Stimulated activated CD4-positive, alpha-beta T cell treated with anti-CD3 and anti-CD28 coated beads, Interleukin-1b, Interleukin-23, amount 100 ng/mL, for 48 hours (primary cell): ENCODE measurements at places on chromosomes 3 and 15.

GRCh38 chr15:90836296-90836871 lies 32.0 kb upstream of the FURIN start:
- no peak for DNase-seq

DNA sequence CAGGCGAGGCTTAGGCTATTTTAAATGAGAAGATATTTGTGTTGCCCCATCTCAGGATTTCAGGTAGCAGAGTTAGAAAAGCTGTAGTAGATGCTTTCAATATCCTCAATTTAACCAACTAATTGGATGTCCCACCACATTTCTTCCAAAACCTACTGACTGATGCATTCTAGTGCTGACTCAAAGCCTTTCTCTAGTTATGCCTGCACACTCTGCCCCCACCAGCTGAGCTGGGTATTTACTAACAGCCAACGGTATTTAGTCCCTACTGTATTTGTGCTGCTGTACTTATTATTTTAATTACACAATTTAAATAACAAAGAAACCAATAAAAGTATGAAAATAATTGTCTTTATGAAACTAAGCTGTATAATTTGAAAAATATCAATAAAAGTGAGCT lies 139.5 kb downstream of the OSBPL10 start:
- no peak for DNase-seq

- DNase-seq, result no peak
Observed at GRCh38 chr3:191262650-191263049, 63.6 kb downstream of the OSTN start.

DNA sequence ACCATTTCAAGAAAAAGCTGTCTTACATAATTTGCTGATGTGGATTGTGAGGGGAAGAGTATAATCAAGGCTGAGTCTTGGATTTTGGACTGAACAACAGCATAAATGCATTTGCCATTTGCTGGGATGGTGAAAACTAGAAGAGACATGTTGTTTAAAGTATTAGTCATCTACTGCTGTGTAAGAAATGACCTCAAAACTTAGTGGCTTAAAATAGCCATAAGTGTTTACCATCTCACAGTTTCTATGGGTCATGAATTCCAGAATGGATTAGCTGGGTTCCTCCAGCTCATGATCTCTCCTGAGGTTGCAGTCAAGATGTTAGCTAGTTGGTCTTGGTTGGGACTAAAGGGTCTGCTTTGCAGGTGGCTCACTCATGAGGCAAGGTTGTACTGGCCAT lies 66.2 kb downstream of the SCN11A start:
- DNase-seq, result no peak

GRCh38 chr3:12468757-12469156 lies 15.5 kb upstream of the TSEN2 start:
- no peak for DNase-seq

DNA sequence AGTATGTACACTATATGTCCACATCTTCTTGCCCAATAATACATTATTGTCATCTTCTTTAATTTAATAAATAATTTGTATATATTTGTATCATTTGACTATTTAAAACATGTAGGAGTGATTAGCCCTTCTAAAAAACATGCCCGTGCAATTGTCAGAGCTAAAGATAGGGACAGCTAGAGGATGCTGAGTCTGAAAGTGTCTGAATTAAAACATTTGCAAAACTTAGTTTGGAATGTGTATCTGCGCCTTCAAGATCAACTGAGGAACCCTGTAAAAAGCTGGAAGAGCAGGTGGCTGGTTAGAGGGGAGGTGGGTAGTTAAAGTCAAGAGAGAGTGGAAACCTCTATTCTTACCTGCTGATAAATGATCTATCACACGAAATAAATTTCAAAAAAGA lies 4.7 kb downstream of the SLITRK3 start:
- no peak for DNase-seq

DNA sequence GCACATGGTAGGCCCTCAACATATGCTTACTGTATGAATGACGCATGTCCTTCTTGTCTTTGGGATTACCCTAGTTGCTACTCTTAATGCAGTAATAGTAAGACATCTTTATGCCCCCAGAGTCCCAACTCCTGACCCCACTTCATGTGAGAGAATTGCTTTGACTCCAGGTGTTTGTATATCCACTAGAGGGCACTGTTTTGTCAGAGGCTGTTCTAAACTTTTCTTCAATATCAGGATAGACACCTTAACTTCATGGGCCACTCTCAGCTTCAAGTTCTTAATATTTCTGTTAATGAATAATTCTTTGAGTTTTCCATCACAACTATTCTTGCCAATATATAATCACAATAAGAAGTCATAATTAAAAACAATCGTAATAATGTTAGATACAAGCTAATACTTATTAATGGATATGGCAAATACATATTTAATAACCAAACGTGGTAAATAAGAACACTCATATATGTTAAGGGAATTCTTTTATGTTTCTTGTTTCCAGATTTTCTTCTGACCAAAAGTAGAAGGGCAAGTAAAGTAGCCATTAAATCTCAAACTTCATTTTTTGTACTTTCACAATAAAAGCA lies 337.2 kb upstream of the DNAJC19 start:
- DNase-seq, result no peak

DNA sequence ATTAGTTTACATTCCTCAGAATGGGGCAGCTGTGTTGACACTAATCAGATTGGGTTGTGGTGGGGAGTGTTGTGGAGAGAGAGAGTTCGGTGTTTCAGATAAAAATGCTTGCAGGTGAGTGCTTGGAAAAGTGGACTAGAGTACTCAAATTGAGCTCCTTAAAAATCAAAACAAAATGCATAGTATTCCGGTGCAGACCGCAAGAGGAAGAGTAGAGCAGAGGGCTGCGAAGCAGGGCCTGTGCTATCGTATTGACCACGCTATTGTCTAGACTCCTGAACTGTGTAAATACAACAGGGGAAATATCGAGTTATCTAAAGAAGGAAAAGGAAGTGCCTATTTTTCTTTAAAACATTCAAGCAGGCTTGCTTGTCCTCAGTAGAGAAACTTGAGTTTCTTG lies 159.5 kb downstream of the TP63 start:
- DNase-seq, result no peak

DNA sequence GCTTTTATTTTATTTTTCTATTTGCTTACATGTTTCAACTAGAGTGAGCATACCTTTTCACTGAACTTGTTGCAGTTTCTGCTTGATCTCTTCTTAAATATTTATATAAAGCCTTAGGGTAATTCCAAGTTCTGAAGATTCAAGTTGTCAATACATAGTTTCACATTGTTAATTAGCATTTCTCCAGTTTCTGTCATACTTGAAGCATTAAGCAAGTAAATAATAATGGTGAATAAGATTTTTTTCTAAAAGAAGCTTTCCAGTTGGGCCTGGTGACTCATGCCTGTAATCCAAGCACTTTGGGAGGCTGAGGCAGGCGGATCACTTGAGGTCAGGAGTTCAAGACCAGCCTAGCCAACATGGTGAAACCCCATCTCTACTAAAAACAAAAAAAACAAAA lies 53.9 kb downstream of the CALML4 start:
- no peak for DNase-seq

- peak; percentile 10 for DNase-seq
Observed at GRCh38 chr3:127217596-127218453, 24.9 kb downstream of the PRR23E start.

GRCh38 chr15:77454265-77454664 lies 33.6 kb downstream of the HMG20A start:
- no peak for DNase-seq

- no peak for DNase-seq
Observed at GRCh38 chr15:31379042-31379441, 52.4 kb downstream of the KLF13 start.

DNA sequence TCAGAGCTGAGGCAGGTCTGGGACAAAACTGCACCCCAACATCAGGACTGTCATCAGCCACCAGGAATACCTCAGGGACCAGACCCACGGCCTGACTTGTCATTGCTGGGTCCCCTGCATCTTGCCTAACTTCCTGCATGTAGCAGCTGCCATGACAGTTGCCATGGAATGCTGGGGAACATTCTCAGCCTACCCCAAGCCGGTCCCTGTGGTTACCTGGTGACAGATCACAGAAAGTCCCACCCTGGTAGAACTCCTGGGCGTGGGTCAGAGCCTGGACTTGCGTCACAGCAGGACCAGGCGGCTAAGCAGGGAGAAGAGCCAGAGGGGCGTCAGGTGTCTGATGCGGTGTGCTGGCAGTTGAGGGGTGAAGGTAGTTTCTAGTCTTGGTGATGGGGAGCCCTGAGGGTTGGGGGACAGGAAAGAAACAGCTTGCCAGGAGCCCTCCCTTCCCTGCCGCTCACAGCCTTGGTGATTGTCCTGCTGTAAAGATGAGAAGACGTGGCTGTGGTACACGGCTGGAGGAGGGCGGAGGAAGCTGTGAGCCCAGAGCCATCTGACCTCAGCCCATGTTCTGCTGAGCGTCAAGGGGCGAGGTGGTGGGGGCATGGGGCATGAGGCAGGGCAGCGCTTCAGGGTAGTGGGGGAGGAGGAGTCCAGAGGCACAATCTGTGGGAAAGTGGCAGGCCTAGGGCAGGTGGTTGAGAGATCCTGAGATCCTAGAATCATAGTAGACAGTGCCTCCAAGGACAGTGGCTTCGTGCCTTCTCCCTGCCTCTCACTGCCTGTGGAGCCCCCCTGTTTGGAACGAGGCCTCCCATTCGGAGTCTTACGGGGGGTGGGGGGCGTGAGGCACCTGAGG lies 5.4 kb downstream of the H1-8 start:
- no peak for DNase-seq

DNA sequence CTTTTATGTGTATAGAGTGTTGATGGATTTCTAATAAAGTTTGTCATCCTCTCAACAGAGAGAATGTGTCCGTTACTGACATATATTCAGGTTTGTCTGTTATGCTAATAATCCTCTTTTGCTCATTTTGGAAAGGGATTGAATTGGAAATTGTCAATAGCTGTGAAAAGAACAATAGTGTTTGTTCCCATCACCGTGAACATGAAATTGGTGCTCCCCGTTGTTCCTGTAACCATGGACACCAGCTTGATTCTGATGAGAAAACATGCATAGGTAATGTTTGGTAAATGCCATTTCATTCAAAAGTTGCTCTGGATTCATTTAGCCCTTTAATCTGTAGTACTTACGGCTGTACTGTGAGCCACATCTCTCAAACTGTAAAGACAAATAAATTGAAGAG lies 707.0 kb upstream of the GOLIM4 start:
- DNase-seq, result no peak

DNA sequence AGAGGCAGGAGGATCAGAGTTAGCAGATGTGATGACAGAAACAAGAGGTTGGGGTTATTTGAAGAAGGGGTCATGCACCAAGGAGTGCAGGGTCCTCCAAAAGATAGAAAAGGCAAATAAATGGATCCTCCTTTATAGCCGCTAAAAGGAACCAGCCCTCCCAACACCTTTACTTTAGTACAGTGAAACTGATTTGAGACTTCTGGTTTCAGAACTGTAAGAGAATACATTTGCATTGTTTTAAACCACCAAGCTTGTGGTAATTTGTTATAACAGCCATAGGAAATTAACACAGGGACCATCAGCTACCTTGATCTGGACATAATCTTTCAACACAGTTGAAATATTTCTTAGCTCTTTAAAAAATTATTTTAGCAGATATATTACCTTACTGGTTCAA lies 166.6 kb downstream of the TIGIT start:
- DNase-seq, result no peak

DNA sequence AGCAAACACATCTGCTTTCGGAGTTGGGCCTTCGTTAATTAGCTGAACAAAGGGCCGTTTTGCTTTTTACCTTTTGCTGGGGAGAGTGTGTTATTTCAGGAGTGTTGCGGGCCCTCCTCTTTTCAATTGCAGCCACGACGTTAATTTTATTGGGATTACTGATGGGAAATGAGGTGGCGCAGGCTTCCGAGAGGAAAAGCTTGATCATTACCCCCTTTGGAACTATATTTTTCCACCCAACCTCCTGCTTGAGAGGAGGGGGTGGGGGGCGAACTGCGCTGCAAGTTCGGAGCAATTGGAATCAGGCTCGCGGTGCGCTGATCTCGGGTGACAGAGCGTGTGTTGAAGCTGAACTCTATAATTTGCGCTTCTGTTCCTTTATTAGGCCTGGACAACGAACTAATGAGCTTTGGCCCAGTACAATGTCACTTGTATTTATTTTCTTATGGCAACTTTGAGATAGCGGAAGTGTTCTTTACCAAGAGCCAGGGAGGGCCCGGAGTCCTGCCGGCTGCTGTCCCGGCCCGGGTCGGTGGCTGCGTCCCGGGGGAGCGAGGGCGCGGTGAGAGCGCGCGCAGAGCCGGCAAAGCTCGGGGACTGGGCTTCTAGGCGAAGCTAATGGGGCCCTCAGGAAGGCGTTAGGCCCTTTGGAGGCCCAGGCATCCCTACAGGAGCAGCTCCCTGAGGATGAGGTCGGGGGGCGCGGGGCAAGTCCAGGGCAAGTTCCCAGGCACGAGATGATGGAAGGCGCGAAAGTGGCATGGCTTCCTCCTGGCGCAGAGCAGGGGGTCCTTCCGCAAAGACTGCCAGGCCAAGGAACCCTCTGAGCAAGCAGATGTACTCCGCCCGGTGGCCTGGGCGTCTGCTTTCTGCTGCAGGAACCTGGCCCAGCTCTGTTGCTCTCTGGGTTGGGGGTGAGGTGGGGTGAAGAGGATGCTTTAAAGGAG lies 12.9 kb downstream of the NR2F2 start:
- no peak for DNase-seq

DNA sequence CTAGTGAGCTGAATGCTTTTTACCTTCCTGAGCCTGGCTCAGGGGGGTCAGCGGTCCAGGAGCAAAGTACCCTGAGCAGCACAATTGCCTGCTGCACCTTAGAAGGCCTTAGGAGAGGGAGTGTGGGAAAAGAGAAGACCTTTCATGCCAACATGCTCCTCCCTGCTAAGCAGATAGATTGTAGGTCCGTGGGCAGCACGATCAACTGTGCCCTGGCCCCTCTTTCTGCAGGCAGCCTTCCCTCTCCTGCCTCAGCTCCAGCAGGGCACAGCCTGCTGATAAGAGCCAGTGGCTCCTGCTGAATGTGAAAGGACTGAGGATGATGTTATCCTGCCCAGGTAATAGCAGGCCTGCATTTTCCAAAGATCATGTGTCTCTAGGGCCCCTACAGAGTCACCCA lies 4.1 kb downstream of the CORO2B start:
- DNase-seq, result no peak

- DNase-seq, result no peak
Observed at GRCh38 chr15:51536965-51537574, 85.5 kb downstream of the DMXL2 start.

DNA sequence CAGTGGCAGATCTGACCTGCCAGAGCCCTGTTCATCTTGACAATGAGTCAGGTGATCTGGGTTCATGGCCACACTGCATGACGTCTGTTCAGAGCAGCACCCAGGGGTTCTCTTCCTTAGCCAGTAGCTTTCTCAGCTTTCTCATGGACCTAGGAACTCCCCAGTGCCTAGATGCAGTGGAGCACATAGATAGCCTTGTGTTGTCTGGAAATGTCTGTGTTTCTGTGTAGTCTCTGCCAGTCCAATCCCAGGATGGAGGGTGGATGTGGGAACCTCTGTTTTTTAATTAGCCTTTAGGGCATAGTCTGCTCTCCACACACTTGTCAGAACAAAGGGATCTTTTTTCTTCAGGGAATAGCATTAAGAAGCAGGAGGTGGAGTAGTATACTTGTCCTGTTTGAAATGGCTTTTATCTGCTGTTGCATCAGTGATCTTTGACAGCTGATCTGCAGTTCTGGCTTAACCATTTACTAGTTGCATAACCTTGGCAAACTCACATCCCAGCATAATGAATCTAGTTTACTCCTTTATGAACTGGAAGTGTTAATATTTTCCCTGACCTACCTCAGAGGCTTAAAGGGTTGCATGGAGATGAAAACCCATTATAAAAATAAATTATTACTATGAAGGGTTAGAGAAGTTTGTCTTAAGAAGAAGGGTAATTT lies 16.1 kb upstream of the CACNA1D start:
- DNase-seq, result no peak

GRCh38 chr3:103512595-103512994 lies 1077.8 kb downstream of the ZPLD1 start:
- no peak for DNase-seq

GRCh38 chr15:25780479-25781255 lies 82.5 kb downstream of the ATP10A start:
- DNase-seq, result no peak
